ENCODE measurements at places on chromosomes 7 and 10.

GRCh38 chr7:143974459-143974858 is 19.8 kb downstream of the OR2F1 start:
- DNase-seq, result no peak

DNA sequence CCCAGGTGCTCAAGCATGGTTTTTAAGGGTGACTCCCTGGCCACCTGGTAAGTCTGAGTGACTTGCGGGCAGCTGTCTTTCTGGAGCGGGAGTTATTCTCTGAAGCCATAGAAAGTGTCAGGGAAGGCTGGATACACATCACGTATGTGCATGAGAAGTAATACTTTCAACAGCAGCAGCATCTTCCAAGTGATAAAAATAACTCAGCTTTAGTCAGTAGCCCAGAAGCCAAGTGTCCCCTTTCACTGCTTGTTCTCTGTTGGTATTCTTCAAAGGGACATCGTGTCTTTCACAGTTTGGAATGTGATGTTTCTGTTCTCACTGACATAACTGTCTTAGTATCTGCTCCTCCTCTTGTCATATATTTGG is 97.6 kb downstream of the KIAA1217 start:
- DNase-seq, result no peak

DNA sequence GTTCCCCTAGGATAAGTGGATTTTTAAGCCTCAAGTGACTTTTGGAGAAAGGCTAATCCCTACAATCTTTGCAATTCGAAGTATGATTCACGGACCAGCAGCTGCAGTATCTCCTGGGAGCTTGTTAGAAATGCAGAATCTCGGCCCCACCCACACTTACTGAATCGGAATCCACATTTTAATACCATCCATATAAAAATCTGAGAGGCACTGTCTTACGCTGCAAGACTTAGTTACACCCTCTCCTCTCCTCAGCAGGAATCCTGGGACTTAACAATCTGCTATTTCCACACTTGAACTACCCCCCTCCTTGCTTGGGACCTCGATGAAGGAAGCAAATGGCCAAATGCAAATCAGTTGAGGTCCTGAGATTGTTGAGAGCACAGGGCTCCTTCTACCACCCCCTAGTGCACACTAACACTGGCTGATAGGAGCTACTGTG is 21.0 kb downstream of the ITPRIP start:
- DNase-seq, result no peak

DNA sequence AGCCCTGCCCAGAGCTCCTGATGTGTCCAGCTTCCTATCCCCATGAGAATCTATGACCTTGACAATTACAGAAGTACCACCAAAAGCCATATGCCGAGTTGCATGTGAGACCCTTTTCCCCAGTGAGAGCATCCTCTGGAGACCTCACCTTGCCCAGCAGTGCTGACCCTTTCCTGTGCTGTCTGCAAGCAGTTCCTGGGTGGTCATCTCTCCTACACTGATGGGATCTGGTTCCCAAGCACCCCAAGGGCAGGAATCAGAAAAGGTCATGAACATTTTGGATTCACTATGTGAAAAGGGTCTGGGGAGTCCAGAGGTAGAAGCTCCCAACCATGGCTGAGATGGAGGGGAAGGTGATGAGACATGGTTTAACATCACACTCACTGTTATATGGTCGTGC is 18.2 kb downstream of the SFTPD start:
- no peak for DNase-seq

- DNase-seq, result peak; percentile 13
These were observed 62.8 kb upstream of the MYL10 start for GRCh38 chr7:101691822-101692384.

- DNase-seq, result no peak
These were observed 217.8 kb downstream of the DNAJB6 start for GRCh38 chr7:157554393-157555238.

- no peak for DNase-seq
These were observed 128.4 kb downstream of the SFMBT2 start for GRCh38 chr10:7282457-7282856.

- DNase-seq, result no peak
These were observed 5.4 kb upstream of the UNCX start for GRCh38 chr7:1227071-1227804.

GRCh38 chr7:34438436-34438835 is 219.6 kb upstream of the NPSR1 start:
- DNase-seq, result no peak

Data from D721Med (cell line).